Left lung (tissue), 14 donors: ENCODE measurements at places on chromosomes 13 and 19. TPM values are rescaled to one million over a fixed set of nuclear protein-coding genes. Genes with fewer than 3 reads are reported as not detected.

DNA sequence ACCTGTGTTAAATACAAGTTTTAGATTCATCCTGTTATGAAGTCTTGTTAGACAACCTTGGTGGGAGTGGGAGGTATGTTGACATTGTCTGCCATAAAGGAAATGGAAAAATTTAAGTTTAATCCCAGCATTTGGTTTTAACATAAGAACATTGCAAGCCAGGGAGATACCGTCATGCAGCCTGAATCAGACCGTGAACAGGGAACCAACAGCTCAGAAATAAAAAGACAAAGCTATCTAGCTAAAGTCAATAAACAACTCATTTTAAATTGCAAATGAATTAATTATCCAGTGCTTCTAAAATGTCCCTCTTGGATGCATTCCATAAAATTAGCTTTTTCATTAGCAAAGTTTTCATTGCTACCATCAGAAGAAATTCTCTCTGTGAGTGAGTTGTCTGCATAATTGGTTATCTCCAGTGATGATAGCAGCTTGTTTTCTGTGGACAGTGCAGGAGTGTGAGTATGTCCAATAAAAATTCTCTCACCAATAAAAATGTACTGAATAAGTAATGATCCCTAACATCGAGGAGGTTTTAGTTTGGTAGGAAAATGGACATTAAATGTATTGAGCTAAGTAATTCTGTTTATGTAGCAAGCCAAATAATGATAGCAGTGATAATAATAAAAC lies 170.6 kb upstream of the TMTC4 start:
- no peak for DNase-seq

DNA sequence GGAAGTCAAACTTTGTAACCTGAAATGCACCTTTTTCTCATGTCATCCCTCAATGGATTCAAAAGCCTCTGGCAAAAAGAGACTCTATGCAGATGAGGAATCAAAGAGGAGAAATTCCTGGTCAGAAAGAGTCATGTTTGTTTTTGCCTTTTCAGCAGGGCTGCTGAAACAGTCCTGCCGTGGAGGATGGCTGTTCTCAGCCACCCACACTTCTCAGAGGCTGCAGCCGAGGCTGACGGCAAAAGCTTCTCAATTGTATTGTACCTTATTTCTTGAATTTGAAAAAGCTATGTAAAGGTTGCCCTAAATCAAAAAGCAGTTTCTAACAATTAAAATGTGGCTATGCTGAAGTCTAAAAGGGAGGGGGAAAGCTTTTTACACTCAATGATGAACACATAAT lies 385.3 kb downstream of the KCTD12 start:
- no peak for DNase-seq

The ERVK3-1 gene
- total RNA-seq, result 25.4 TPM

The MUC16 gene
- 1.1 TPM for total RNA-seq

- no peak for DNase-seq
Measured at GRCh38 chr19:33997690-33998089, 174.6 kb upstream of the LSM14A start.

The CGB5 gene
- total RNA-seq, result not detected

- DNase-seq, result no peak
Measured at GRCh38 chr13:19172007-19172646, 9.5 kb downstream of the TUBA3C start.
